SHP77 treated with DMSO at 0.1 percent for 48 hours (cell line): ENCODE measurements at places on chromosomes 16 and 17.
A peak's percentile ranks its signal among the peaks of the same experiment; 100 is the strongest.

GRCh38 chr16:88885693-88886280, 19.3 kb upstream of the PABPN1L start:
- no peak for DNase-seq

GRCh38 chr17:61635913-61636432, 45.0 kb upstream of the NACA2 start:
- peak; percentile 37 for DNase-seq

- DNase-seq: no peak
Observed at GRCh38 chr17:8489841-8490240, 54.2 kb downstream of the NDEL1 start.

GRCh38 chr17:65824901-65825300, 263.5 kb upstream of the AXIN2 start:
- DNase-seq: no peak

DNA sequence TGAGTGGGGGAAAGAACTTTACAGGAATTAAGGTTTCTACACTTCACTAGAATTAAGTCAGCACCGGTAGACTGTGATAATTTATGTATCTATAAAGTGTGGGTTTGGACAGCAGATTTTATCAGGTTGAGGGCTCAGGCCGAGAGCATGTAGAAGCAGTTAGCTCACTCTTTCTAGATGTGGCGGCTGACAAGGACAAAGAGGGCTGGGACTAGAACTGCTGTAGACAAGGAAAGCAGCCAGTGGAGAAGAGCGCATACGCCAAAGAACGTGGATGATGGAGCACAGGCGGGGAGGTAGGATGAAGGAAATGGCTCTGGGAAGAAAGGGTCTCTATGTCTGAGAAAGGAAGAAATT, 504 bp upstream of the GOSR1 start:
- DNase-seq: peak; percentile 59

DNA sequence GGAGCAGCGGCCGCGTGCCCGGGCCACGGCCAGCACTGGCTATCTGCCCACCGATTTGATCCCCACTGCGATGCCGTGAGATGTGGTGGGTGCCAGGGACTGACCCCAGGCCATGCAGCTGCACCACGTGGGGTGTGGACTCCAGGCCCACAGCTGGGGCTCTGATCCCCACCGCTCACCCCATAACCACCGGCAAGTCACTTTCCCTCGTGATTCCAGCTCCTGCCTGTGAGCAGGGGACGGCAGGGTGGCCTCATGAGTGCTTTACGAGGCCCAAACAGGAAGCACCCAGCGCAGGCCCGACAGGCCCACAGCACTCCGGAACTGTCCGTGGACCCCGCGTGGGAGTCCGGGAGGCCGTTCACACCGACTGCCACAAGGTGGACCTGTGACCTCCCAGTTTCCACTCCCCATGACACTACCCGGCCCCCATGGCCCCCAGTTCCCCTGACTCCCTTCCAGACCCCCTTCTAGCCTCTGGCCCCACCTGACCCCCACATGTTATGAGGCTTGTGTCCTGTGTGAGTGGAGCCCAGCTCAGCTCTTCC, 616 bp downstream of the PTX4 start:
- no peak for DNase-seq

- DNase-seq: no peak
Observed at GRCh38 chr16:75043175-75043895, 44.5 kb downstream of the ZNRF1 start.

DNA sequence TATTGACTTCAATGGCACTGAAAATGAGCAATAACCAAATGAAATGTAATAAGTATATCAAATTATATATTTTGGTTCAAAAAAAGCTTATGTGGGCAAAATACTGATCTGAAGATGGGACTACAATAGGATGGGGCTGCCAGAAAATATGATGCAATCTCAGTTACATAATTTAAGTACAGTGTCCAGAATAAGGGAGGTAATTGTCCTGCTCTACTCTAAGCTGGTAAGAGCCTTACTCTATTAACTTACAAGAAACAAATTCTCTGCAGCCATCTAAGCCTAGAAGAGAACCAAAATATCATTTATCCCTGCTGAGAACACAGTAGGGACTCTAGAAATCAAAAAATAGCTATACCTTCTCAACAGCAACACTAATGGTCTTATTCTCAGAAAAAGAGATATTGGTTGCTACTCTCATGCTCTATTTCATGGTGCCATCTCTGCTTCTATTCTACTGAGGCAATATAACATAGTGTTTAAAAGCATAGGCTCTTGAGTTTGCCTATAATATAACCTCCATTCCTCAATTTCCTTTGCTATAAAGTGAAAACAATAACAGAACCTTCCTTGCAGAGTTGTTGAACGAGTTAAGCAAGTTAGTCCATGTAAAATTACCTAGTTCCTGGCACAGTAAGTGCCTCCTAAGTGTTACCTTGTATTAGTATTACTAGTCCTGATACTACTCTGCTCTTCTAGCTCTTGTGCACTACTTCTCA, 19.9 kb downstream of the NQO1 start:
- no peak for DNase-seq

DNA sequence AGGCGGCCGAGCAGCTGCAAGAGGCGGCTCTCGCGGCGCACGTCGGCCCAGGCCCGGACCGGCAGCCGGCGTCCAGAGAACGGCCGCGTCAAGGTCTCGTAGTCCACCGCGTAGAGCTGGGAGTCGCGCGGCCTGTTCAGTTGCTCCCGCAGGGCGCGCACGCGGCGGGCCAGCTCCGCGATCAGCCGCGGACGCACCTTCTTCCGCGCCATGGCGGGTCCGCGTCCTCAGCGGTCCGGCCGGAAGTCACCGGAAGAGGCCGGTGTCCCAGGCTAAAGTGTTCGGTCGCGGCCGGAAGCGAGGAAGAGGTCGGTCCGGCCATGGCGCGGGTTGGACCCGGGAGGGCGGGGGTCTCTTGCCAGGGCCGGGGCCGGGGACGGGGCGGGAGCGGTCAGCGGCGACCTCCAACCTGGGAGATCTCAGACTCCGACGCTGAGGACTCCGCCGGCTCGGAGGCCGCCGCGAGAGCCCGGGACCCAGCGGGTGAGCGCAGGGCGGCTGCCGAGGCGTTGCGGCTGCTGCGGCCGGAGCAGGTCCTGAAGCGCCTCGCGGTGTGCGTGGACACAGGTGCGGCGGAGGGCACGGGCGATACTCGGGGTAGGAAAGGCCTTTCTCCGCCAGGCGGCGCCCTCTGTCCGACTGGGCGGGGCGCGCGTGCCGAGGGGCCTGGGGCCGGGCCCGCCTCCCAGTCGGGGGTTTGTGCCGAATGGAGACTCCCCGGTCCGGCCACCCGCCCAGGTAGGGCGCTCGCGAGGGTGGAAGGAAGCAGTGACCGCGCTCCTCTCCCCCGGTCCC, at the start of gene MRPS34:
MRPS34 (minus strand) TSS at position 227 of the 795 bp plus-strand sequence; CDS start at position 212, 15 bp downstream.
- peak; percentile 62 for DNase-seq
